ENCODE measurements at places on chromosomes 5 and 9. TPM values are rescaled to one million over a fixed set of nuclear protein-coding genes. Genes with fewer than 3 reads are reported as not detected.

The ENHO gene
- 5.0 TPM for total RNA-seq

The PCDHGA6 gene
- total RNA-seq, result 0.20 TPM

The SPATA31D4 gene
- not detected for total RNA-seq

The GRXCR2 gene
- total RNA-seq, result not detected

The EIF4E1B gene
- total RNA-seq, result not detected

The PCDH12 gene
- total RNA-seq, result 0.14 TPM

GRCh38 chr9:90505695-90506094 lies 136.9 kb downstream of the DIRAS2 start:
- no peak for DNase-seq

DNA sequence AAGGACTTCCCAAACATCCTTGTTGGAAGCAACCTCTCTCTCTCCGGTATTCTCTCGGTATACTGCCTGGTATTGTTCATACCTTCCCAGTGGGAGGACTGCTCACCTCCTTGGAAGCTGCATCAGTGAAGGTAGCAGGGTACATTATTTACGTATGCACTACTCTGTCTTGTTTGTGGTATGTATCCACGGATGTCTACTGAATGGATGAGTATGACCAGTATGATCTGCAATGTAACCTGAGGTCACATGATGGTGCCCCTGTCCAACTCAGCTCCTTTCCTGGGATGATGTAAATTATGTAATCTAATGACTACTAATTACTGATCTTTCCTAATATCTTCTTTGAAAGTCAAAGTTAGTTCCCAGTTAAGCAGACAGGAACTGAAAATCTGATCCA lies 32.1 kb downstream of the CEMIP2 start:
- no peak for DNase-seq

GRCh38 chr9:23663946-23664345 lies 162.1 kb downstream of the ELAVL2 start:
- DNase-seq, result no peak
